NCI-H1436 treated with DMSO at 0.1 percent for 48 hours (cell line): ENCODE measurements at places on chromosomes 2 and 18.

- no peak for DNase-seq
Observed at GRCh38 chr2:240571314-240571973, 3.2 kb downstream of the RNPEPL1 start.

DNA sequence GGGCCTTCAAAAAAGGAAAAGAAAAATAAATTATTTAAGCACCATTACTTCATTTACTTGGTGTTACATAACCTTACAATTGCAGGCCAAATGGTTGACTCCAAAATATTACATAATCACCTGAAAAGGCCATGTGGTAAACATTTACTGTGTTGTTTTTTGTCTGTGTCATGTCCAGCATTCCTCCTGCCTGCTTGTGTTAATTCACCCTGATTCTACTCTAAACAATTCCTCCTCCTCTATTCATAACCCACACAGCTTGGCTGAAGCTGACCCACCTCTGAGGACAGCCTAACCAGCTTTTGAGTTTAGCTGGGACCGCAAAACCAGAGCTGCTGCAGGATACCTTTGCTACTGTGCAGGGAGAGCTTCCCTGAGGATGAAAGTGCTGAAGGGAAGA lies 35.4 kb downstream of the TMX3 start:
- no peak for DNase-seq

DNA sequence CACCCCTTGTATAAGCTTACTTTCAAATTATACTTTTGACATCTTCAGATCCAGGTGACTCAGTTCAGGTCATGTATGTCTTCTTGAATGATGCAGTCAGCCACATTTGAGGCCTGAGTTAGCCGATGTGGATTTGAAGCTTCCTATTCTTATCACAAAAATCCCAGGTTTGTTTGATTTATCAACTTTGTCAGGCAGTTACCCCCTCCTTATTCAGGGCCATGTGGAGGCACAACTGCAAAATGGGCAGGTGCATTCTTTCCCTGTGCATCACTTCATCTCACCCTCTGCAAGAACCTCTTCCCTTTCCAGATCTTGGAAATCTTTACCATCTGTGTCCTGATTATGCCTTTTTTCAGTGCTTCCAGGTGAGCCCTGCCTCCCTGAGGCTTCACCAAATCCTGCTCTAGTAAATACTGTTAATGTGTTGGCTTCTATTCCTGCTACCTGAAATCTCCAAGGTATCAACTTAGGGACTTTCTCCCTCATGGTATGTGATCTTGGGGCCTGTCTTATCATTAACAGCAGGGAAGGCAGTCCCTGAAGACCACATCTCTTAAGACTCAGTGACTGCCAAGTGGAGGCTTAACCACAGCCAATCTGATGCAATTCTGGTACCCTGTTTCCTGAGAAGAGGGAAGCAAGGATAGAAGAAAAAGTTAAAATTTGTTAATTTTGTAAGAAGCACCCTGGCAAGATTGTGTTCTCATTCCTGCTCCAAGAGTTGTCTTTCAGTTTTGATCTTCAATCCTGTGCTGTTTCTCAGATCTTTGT lies 9.4 kb upstream of the ARHGAP28 start:
- DNase-seq, result no peak

- DNase-seq, result no peak
Observed at GRCh38 chr2:119377993-119378345, 11.2 kb downstream of the DBI start.

- no peak for DNase-seq
Observed at GRCh38 chr18:73004260-73004659, 136.5 kb upstream of the NETO1 start.
